Fibroblast of skin of left biceps (primary cell): ENCODE measurements at places on chromosomes 5 and 9.

DNA sequence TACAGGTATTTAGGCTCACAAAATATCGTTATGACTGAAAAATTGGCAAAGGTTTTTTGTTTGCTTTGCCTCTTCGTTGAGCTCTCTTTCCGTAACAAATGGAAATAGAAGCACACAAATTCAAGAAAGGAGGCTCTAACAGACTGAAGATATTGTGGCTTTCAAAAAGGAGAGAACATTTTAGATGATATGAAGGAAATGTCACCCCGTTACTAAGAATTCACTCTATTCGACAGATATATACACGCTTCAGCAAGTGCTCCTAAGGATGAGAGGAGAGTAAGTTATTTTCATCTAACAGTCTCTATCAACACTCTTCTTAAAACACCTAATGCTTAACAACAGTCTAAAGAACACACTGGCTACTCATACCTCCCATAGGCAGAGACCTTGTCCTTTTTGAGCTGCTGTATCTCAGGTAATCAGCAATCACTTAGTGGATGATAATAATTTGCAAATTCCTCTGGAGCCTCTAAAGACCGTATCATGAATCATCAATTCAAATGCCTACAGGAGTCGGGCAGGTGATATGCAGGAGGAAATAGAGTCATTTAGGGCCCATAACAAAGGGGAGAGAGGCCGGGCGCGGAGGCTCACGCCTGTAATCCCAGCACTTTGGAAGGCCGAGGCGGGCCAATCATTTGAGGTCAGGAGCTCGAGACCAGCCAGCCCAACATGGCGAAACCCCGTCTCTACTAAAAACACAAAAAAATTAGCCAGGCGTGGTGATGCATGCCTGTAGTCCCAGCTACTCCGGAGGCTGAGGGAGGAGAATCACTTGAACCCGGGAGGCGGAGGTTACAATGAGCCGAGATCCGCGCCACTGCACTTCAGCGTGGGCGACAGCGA is 1.4 kb upstream of the HSDL2 start:
- DNase-seq, result no peak

DNA sequence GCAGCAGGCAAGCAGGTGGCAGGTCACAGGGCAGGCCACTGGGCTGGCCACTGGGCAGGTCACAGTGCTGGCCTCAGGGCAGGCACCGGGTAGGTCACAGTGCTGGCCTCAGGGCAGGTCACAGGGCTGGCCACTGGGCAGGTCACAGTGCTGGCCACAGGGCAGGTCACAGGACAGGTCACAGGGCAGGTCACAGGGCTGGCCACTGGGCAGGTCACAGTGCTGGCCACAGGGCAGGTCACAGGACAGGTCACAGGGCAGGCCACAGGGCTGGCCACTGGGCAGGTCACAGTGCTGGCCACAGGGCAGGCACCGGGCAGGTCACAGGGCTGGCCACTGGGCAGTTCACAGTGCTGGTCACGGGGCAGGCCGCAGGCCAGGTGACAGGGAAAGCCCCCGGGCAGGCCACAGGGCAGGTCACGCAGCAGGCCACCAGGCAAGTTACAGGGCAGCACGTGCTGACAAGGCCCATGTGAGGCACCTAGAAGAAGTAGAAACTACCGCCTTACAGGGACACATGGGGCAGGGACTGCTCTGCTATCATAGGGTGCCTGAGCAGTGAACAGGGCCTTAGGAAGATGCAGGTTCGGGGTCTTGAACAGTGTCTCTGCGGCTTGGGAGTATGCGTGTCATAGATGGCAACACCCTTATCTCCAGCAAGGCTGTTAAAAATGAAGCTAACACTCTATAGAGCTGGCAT is 18.6 kb upstream of the MED10 start:
- no peak for DNase-seq

- no peak for DNase-seq
Observed at GRCh38 chr5:167361795-167362194, 929.6 kb upstream of the WWC1 start.

DNA sequence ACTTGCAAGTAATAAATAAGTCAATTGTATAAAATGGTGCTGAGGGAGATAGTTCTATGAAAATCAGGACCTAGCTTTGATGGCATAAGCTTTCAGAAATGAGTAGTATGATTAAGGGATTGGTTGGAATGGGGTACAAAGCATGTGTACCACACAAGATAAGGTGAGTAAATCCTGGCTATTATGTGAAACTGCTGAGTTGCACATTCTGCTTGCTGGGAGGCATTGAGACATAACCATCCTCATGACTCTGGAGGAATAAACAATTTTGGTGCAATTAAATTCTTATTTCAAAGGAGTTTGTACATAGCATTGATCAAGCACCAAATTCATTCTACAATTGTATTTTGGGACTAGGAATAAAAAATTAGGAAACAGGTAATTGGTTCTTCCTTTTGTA is 755.2 kb upstream of the ACO1 start:
- no peak for DNase-seq

GRCh38 chr9:85723215-85723614 is 18.5 kb downstream of the AGTPBP1 start:
- DNase-seq, result no peak

DNA sequence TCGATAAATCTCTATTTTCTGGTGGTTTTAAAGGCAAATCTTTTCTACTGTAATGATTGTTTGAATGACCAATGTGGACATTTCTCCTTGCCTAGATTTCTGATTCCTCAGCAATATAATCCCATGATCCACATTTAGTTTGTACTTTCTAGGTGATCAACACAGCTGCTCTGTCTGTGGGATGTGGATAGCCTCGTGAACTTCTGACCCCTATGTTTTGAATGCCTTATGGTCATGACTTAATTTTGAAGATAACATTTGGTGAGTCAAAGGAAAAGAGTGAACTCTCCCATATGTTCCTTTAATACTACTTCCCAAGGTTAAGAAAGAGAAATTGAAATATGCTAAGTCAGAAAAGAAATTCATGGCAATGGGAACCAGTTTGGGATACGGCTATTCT is 147.5 kb downstream of the CAVIN4 start:
- DNase-seq, result no peak

GRCh38 chr5:5751498-5751897 is 329.0 kb downstream of the ICE1 start:
- DNase-seq, result no peak
